Activated CD8-positive, alpha-beta memory T cell treated with anti-CD3 and anti-CD28 coated beads for 1 hour (primary cell): ENCODE measurements at places on chromosomes 12 and 14.

DNA sequence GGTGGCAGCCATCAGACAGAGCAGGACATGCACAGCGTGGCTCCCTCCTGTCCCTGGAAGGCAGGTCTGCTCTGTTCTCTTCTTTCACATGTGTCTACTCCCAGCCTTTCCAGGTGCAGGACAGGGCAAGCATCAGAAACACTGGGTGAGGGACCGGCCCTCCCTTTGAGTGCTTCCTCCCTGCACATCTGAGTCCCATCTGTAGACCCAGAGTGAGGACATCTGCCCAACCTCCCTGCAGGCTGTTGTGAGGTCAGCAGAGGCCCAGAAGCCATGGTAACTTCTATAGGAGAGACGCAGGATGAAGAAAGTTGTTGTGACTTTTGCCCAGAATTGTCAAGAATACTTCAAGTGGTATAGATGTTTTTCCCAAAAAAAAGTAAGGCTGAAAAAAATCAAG is 282.7 kb downstream of the CACNA1C start:
- no peak for DNase-seq

GRCh38 chr14:61368114-61368710 is 46.8 kb downstream of the PRKCH start:
- no peak for DNase-seq

GRCh38 chr14:64817631-64818030 is 62.1 kb downstream of the SPTB start:
- no peak for DNase-seq

DNA sequence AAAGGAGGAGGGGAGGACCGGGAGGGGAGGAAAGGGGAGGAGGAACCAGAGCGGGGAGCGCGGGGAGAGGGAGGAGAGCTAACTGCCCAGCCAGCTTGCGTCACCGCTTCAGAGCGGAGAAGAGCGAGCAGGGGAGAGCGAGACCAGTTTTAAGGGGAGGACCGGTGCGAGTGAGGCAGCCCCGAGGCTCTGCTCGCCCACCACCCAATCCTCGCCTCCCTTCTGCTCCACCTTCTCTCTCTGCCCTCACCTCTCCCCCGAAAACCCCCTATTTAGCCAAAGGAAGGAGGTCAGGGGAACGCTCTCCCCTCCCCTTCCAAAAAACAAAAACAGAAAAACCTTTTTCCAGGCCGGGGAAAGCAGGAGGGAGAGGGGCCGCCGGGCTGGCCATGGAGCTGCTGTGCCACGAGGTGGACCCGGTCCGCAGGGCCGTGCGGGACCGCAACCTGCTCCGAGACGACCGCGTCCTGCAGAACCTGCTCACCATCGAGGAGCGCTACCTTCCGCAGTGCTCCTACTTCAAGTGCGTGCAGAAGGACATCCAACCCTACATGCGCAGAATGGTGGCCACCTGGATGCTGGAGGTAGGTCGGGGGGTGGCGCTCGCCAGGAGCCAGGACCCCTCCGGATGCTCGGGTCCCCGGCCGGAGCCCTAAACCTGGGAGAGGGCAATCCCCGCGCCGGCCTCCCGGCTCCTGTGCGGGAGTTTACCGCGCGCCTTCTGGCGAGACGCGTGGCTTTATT is at the start of gene CCND2:
TSS of gene CCND2 (plus strand) at position 111 of the 744 bp plus-strand sequence. CDS start at position 390, 279 bp downstream.
- DNase-seq: peak; percentile 56

- DNase-seq: no peak
These were observed 37.2 kb downstream of the EP400 start for GRCh38 chr12:131986910-131987309.

DNA sequence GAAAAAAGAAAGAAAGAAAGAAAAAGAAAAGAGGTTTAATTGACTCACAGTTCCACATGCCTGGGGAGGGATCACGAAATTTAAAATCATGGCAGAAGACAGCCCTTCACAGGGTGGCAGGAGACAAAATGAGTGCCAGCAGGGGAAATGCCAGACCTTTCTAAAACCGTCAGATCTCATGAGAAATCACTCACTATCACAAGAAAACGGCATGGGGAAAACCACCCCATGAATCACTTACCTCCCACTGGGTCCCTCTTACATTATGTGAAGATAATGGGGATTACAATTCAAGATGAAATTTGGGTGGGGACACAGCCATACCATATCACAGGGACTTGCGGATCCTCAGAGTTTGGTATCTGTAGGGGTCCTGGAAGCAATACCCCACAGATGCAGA is 16.3 kb upstream of the EGLN3 start:
- no peak for DNase-seq

- no peak for DNase-seq
These were observed 135.7 kb upstream of the RTL1 start for GRCh38 chr14:101039031-101039754.

DNA sequence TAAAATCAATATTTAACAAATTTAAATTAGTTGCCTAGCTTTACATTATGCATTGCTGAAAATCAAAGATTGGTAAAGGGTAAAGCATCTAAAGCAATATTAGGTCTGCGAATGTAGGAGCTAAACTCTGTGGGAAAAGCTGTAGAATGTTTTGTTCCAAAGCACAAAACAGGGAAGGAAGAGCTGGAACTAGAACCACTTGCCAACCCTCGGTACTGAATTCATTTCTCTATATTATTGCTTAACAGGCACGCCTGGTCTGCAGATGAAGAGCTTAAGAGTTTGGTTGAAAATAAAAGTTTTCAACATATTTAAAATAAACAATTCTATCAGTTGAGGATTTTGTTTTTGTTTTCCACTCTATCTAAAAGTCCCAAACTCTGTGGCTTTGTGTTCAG is 1252.8 kb upstream of the SEL1L start:
- DNase-seq: no peak

DNA sequence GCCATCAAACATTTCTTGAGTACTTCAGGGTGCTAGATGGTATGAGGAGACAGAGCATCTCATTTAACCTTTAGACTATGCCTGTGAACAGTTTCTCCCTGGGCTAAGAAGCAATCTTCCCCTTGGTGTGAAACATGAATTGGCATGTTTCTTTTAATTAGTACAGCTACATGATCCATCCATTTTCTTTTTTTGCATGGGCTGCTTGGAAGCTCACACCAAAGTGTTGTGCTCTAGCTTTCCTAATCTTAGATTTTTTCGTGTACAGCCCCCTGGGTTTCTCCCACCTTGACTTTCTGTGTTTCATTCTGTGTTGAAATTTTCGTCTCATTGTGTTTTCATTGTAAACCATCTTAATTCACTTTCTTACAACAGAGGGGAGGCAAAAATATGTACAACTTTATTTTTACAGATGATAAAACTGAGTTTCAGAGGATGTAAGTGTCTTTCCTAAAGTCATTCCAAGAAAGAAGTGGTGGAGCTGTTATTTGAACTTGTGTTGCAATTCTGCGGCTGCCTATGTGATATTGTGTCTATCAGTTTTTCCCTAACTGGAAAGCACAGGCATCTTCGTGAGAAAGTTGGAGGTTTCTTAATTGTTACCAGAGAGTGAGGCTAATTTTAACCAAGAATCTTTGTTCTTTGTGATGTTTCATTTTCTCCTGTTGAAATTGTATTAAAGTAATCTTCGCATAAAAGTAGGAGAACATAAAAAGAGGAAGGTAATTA is 64.5 kb downstream of the DAAM1 start:
- DNase-seq: no peak

- DNase-seq: no peak
These were observed 18.0 kb upstream of the MYO1H start for GRCh38 chr12:109329686-109330085.

GRCh38 chr12:42704810-42705401 is 115.4 kb upstream of the PRICKLE1 start:
- DNase-seq: no peak

DNA sequence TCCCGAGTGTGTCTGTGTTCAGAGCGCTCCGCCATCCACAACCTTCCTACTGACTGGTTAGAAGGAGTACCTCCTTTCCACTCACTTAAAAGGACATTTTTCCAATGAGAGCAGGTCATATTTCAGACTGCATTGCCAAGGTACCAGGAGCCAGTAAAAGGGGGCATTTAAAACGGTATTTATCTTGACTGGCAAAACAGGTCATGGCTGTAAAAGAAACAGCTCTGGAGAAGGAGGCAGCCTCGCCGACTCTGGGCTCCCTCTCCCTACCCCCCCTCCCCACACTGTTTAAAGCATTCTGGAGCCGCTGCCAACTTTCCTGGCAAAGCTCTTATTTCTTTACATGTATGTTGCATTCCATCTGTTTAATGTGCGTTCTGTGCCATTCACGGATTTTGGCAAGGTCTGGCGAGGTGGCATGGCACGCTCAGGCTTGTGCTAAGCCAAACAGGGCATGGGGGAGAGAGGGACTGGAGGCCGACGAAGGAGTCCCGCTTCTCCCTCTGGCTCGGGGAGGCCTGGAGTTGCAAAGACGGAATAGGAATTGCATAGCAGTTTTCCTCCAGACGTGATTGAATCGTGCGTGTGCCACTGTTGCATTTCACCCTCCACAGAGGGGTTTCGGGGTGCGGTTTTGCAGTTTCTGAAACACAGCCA is 41.2 kb upstream of the MED13L start:
- no peak for DNase-seq

DNA sequence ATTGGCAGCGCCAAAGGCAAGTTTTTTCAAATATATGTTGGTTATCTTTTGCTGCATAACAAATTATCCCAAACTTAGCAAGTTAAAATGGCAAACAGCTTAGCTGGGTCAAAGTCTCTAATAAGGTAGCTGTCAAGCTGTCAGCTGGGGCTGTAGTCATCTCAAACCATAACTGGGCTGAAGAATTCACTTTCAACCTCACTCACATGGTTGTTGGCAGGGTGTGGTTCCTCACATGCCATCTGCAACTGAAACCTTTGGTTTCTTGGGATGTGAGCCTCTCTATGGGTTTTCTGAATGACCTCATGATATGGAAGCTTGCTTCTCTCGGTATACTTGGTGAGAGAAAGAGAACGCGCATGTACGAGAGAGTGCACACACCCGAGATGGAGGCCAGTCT is 125.4 kb downstream of the LRIG3 start:
- no peak for DNase-seq

DNA sequence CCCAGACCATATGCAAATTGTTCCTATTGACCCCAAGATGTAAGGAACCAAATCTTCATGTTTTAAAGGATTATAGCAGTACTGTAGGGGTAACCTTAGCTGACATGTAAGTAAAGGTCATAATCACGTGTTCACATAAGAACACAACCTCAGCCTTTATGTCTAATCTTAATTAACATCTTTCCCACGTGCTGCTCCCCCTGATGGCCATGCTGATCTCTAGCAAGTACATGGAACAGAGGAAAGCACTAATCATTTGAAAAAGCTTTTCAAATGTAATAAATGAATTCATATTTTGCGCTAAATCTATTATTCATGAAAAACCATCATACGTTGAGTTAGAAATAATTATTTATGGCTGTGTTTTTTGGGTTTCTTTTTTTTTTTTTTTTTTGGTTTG is 30.5 kb upstream of the ITPR2 start:
- no peak for DNase-seq

GRCh38 chr12:78568321-78569020 is 296.1 kb upstream of the SYT1 start:
- DNase-seq: no peak

DNA sequence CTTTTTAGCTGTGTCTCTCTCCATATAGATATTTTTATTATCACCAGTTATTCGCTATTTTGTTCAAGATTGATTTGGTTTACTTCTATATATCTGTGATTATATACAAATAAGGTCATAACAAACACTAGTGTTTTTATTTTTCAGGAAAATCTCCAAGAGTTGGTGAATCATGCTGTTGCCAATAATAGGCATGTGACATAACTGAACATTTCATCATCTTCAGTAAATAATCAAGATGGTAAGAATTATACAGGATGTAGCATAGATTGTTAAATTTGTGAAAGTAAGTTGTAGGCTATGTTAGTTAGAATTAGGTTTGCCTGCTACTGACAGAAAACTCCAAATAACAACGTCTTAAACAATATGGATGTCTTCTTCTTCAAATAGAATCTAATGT is 240.9 kb upstream of the PDE3A start:
- DNase-seq: no peak

- no peak for DNase-seq
These were observed 115.7 kb upstream of the IGF1 start for GRCh38 chr12:102596031-102596430.

- DNase-seq: no peak
These were observed 84.1 kb downstream of the TTC7B start for GRCh38 chr14:90732139-90732538.

DNA sequence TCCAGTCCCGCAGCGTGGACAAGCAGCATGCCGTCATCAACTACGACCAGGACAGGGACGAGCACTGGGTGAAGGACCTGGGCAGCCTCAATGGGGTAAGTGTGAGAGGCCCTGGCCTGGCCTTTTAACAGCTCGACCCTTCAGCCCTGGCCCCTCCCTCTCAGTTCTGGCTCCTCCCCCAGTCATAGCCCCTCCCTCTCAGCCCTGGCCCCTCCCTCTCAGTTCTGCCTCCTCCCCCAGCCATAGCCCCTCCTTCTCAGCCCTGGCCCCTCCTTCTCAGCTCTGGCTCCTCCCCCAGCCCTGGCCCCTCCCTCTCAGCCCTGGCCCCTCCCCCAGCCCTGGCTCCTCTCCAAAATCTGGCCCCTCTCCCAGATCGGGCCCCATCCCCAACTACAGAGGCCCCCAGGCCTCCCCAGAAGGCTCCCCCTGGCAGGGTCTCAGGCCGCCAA is 11.2 kb downstream of the CEP170B start:
- DNase-seq: no peak

GRCh38 chr14:22311636-22312035 is 277.4 kb downstream of the DAD1 start:
- no peak for DNase-seq

GRCh38 chr12:120404271-120404670 is 33.6 kb upstream of the COX6A1 start:
- DNase-seq: no peak

GRCh38 chr12:121065345-121065744 is 26.3 kb upstream of the OASL start:
- DNase-seq: no peak

- no peak for DNase-seq
These were observed 10.4 kb upstream of the OSBPL8 start for GRCh38 chr12:76569685-76570604.

- DNase-seq: no peak
These were observed 1.5 kb upstream of the EFS start for GRCh38 chr14:23366426-23366921.
